ENCODE measurements at places on chromosomes 6 and 20. TPM values are rescaled to one million over a fixed set of nuclear protein-coding genes. Genes with fewer than 3 reads are reported as not detected.

DNA sequence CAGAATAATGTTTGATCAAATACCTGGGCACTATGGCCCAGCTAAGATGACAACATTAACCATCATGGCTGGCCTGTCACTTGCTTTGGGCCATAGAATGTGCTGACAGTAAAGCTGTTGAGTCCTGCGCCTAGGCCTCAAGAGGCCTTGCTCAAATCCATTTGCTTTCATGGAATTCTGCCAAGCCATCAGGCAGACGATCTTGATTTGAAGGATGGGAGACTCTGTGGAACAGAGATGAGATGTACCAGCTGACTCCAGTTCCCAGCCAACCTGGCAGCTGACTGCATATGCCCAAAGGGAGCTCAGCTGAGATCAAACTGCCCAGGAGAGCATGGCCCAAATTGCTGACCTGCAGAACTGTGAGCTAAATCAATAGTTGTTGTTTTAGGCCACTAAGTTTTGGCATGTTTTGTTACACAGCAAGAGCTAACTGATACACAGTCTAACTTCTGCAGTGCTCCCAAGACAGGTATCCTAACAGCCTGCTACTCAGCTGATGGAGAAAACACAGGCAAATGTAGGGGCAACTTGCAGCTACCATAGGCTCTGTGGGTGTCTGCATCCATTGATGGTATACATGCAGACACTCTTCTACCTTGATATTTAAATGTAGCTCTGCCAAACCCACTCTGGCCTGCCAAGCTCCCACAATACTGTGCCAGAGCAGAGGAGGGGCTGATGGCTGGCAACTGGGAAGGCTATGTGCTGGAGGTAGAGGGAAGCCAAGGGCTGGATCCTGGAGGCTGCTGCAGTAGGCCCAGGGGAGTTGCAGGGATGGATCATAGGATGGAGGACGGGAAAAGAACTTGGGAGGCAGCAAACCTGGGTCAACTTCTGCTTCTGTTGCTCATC, 55.2 kb upstream of the RNF24 start:
- no peak for DNase-seq

ARFGEF3 gene
- total RNA-seq, result 1.4 TPM

- DNase-seq, result no peak
Observed at GRCh38 chr6:20706939-20707485, 172.8 kb downstream of the CDKAL1 start.

SCUBE3 gene
- total RNA-seq, result 10.3 TPM

Measured in Right ventricle myocardium inferior (tissue), 1 donor.